ENCODE measurements at places on chromosomes 12 and 14. TPM values are rescaled to one million over a fixed set of nuclear protein-coding genes. Genes with fewer than 3 reads are reported as not detected.

The ARPC3 gene
- total RNA-seq, result 157 TPM

The SLC6A13 gene
- 24.6 TPM for total RNA-seq

The KLHL33 gene
- total RNA-seq, result 0.81 TPM

The RPL10L gene
- not detected for total RNA-seq

- peak; percentile 36 for DNase-seq
These were observed 8.3 kb downstream of the COL2A1 start for GRCh38 chr12:47995981-47996401.

DNA sequence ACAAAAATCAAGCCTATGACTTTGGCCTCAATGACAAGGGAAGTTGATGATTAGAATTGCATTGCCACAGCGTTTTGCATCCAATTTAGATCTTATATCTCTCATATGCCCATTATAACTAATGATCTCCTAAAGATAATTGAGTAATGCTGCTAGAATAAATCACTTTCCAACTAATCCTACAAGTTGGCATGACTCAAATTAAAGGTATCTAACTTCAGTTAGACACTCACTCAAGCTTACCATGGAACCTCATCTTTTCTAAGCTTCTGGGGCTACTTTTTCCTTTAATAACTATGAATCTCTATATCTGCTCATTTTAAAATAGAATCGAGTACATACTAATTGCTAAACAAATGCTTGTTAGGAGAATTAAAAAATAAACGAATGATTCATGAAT, 427.8 kb downstream of the BTG1 start:
- DNase-seq, result no peak

- DNase-seq, result peak; percentile 52
These were observed 1.7 kb downstream of the BTG1 start for GRCh38 chr12:92143686-92144630.

- no peak for DNase-seq
These were observed 38.2 kb upstream of the RIC8B start for GRCh38 chr12:106736051-106736957.

DNA sequence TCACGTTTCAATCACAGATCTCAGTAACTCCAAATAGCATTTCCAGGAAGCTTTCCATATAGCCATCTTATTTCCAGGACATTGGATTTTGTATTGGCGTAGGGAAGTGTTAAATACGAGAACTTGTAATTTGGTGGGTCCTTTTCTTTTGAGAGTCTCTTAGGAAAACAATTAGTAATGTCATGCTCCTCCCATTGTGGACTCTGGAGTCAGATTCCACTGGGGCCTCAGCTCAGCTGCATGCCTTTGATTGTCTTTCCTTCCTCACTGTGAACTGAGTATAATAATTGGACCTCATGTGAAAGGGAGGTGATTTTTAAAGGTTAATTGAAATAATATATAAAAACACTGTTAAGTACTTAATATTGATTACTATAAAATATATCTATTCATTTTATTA, 462.6 kb downstream of the NPAS3 start:
- no peak for DNase-seq

DNA sequence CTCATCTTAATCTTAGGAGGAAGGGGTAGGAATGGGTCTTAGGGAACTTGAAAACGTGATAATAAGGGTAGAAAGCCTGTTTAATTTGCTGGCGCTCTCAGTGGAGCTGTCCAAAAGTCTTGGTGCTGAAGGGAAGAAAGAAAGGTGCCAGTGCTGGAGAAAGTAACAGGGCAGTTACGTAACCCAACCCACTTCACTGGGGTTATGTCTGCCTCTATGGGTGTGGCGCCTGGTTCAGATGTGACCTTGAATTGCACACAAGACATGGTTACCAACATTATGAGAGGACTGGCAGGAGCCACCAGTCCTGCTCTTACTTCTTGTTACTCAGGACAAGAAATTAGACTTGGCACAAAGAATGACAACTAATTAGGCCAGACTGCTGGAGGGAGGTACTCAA, 18.6 kb upstream of the GPATCH2L start:
- no peak for DNase-seq

DNA sequence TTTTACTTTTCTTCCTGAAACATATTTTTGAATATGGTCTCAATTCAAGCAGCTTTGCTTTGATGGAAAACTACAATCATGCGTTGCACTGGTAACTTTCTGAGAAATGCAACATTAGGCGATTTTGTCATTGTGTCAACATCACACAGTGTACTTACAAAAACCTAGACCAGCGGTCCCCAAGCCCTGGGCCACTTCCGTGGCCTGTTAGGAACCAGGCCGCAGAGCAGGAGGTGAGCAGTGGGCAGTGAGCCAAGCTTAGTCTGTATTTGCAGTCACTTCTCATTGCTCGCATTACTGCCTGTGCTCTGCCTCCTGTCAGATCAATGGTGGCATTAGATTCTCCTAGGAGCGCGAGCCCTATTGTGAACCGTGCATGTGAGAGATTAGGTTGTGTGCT, 163.7 kb upstream of the NOVA1 start:
- DNase-seq, result no peak

DNA sequence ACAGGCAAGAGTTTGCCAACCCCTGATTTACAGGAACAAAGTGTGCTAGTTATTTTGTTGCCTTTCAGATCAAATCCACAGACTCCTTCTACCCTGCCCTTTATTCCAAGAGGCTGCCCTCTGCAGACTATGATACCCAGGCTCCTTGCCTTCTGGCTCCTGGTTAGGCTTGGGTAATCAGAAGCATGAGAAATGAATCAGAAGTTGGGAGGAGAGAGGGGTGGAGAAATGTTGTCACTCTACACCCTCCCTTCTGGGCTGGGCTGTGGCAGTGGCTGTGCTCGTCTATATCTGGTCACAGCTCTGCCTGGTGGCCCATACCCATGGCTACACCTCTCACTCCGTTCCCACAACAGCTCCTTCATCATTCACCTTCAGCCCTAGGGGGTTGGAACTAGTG, 204.6 kb upstream of the PLXNC1 start:
- no peak for DNase-seq

- no peak for DNase-seq
These were observed 102.7 kb downstream of the LRRIQ1 start for GRCh38 chr12:85138833-85139232.

DNA sequence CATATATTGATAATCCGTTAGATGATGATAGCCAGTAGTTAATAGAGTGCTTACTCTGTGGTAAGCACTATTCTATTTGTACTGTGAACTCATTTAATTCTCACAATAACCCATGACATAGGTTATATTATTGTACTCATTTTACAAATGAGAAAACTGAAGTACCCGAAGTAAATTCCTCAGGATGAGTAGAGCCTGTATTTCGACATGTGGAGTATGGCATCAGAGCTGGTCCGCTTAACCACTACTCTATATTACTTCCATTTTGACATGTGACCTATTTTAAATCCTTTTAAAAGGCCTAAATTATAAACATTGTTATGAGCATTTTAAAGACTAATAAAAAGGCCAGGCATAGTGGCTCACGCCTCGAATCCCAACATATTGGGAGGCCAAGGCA, 8.0 kb upstream of the RAP1B start:
- DNase-seq, result no peak

Measured in dorsolateral prefrontal cortex (tissue), 122 donors.